ENCODE measurements at places on chromosomes 6 and 20.

DNA sequence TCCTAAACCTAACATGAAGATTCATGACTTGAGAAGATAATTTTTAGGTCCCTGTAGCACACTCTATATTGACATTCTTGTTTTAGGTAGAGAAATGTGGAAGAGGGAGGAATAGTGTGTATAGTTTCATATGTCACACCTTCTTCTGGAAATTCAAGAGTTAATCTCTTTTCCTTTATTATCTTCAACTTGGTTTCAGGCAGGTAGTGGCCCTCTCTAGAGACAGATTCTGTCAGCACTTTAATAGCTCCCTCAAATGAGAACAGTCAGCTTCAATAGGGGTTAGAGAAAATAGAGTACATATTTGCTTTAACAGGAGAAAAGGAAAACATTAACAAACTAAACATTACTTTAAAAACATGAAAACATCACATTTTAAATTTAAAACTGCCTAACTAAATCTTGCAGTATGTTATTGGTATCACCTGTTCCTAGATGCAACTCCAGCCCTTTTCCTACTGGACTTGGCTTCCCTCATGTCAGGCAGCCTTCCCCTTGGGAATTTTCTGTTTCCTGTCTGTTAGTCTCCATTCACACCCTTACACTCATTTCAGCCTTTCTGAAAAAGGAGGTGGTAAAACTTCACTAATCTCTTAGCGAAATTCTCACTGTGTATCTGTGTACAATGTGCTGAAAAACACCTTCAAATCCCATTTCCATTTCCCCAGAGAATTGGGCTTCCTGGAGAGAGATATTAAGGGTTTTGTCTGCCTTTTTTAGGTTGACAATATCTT is 192.3 kb upstream of the RNF217 start:
- DNase-seq, result no peak

DNA sequence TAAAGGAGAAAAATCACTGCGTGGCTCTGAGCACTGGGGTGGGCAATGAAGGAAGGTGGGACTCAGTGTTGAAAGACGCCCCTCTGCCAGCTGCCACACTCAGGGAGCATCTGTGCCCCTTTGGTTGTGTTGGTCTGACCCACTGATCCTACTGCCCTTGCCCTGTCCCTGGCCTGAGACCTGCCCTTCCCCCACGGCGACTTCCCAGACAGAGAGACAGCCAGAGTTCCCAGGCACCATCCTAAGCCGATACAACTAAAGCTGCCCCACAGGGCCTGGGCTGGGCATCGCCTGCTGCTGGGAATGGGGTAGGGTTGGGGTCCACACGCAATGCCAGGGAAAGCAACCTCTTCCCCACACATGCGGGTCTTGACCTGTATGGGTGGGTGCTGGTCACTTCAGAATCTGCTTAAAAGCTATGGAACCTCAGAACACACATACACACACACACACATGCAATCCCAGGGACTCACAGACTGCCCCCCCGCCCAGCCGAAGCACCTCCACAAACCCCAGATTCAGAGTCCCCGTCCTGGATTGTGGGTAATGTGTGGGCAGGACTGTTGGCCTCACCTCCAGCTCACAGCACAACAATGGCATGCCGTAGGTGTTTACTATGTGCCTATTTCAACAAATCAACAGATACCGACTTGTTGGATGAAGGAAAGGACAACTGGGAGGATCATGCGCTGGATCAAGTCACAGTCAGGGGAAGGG is 10.9 kb upstream of the SPDEF start:
- no peak for DNase-seq

DNA sequence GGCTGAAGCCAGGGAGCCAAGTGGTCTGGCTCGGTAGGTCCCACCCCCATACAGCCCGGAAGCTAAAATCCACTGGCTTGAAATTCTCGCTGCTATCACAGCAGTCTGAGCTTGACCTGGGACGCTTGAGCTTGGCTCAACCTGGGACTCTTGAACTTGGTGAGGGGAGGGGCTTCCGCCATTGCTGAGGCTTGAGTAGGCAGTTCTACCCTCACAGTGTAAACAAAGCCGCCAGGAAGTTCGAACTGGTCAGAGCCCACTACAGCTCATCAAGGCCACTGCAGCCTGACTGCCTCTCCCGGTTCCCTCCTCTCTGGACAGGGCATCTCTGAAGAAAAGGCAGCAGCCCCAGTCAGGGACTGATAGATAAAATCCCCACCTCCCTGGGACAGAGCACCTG is 1337.7 kb downstream of the HACE1 start:
- DNase-seq, result no peak

DNA sequence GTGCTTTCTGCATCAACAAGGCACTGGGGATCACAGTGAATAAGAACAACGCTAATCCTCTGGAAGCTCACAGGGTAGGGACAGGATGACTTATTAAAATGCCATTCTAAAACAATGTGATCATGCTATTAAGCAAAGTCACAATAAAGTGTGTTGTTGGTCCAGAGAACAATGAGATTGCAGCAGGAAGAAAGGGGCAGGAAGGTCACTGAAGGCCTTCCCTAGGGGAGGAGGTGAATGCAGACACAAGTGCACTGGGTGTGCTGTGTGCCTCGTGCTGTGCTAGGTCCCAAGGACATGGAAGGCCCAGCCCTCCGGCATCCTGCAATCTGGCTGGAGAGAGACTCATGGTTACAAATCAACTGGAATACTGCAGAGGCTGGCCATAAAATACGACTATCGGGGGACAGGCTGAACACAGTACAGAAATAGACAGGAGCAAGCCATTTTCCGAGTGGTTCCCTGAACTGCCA is 55.7 kb downstream of the LYRM4 start:
- DNase-seq, result no peak

DNA sequence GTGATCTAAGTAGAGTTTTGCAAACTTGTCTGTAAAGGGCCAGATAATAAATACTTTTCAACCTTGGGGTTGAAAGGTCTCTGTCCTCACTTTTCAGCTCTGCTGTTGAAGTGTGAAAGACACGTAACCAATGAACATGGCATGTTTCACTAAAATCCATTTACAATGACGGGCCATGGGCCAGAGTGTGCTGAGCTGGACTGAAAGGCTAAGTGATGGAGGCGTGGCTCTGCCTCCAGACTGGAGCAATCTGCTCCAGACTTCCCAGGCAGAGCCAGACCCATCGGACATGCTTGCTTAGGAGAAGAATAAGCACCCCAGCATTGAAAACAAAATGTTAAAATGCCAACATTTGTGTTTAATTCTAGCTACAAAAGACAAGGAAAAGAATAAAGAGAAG is 41.4 kb downstream of the SCAND1 start:
- DNase-seq, result no peak

GRCh38 chr6:96420294-96420693 is 101.3 kb upstream of the UFL1 start:
- DNase-seq, result no peak

GRCh38 chr20:36717021-36717420 is 28.9 kb downstream of the NDRG3 start:
- no peak for DNase-seq

- no peak for DNase-seq
Observed at GRCh38 chr6:125208625-125209249, 55.2 kb downstream of the TPD52L1 start.

- no peak for DNase-seq
Observed at GRCh38 chr6:142942238-142942637, 2.7 kb downstream of the HIVEP2 start.

- DNase-seq, result no peak
Observed at GRCh38 chr6:140438346-140438735, 1063.9 kb upstream of the CITED2 start.

- DNase-seq, result no peak
Observed at GRCh38 chr6:139373928-139374356, 506 bp downstream of the CITED2 start.

DNA sequence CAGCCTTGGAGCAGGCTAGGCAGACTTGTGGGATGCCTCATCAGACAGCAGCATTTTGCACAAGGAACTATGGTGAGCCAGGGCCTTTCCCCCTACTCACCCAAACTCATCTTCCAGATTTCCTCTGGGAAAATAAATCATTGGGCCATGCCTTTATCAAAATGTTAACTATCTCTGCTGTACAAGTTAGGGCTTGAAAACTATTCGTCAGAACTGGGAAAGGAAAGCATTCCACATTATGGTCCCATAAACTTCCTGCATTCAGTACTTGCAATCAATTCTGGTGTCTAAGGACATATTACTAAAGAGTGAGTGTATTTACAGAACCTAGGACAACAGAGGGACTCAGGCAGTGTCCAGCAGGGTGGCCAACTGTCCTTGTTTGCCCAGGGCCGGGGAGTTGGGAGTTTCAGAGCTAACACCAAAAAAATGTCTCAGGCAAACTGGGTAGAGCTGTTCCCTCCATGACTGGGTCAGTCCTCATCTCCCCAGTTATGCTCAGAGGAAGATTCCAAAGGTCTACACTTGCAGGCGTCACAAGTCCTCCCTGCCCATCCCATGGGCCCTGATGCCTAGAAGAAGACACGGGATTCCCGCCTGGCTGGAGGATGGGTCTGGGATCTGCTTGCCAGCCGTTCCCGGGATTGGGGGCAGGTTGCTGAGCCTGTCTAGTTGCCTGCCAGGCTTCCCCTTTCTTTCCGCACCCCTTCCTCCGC is 72.2 kb downstream of the SLC22A3 start:
- DNase-seq, result no peak

DNA sequence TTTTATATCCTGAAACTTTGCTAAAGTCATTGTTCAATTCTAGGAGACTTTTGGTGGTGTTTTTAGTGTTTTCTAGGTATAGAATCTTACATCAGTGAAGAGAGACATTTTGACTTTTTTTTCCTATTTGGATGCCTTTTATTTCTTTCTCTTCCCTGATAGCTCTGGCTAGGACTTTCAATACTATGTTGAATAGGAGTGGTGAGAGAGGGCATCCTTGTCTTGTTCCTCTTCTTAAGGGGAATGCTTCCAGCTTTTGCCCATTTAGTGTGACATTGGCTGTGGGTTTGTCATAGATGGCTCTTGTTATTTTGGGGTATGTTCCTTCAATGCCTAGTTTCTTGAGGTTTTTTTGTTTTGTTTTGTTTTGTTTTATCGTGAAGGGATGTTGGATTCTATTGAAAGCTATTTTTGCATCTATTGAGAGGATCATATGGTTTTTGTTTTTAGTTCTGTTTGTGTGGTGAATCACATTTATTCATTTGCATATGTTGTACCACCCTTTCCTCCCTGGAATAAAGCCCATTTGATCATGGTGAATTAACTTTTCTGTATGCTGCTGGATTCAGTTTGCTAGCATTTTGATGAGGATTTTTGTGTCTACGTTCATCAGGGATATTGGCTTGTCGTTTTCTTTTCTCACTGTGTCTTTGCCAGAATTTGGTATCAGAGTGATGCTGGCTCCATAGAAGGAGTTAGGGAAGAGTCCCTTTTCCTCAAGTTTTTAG is 540.1 kb upstream of the FLRT3 start:
- no peak for DNase-seq

DNA sequence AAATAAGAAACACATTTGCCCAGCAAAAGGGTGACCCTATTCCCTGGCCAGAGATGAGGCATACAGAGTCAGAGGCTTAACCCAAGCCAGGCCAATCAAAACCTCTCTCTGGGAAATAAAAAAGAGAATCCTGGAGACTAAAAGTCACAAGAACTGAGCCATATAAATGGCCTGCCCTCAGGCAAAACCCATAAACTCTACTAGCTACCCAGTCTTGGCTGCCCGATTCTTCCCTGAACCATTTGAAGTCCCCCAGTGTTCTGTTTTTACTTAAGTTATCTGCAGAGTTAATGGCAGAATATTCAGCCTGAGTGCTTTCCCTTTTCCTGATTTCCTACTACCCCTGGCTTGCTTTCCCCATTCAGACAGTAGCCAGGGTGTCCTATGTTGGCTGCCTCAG is 13.9 kb downstream of the KCNK15 start:
- no peak for DNase-seq

- no peak for DNase-seq
Observed at GRCh38 chr6:48429021-48429420, 318.0 kb upstream of the PTCHD4 start.

DNA sequence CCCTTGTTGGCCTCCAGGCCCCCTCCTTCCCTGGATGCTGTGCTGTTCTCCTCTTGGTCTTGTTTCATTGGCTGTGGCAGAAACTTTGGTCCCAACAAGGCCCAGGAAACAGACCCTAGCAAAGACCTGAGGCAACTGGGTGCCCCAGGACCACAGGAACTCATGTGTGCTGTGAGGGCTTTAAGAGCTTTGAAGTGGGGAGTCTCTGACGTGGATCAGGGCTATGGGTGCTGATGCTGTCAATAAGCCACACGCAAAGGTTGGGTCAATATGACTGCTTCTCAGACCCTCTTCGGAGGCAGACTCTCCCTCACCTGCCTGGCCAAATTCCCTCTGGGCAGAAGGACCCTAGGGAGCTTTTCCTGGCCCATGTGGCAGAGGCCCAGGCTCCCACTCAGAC is 91.5 kb upstream of the MLN start:
- no peak for DNase-seq

DNA sequence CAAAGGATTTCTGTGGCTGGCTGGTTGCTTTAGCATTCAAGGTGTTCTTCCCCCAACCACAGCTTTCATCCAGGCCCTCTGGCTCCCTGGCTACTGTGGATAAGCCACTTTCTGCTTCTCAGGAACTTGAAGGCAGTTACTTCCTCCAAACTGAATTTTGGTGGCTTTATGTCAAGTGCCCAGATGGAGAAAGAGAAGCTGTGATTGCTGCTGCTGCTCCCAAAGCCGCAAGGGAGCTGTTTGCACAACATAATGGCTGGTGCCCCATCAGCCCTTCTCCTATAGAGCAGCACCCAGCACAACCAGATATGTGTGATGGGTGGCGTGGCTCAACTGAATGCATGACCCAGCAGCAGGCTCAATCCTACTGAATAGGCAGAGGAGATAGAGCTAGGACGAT is 465.2 kb downstream of the MAFB start:
- no peak for DNase-seq

DNA sequence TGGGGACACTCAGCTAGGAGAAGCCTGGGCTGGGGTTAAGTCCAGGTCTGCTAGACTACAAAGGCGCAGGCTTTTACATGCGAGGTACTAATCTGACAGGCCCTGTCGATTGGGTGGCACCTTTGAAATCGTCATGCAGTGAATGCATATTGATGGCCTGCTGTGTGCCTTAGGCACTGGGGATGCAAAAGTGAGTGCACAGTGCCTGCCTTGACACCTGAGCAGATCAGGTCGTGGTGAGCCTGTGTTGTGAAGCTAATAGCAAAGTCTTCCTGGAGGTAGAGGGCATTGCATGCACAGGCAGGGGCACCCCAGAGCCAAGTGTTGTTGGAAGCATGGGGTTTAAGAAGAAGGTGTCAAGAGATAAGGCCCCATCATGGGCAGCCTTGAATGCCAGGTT is 16.9 kb downstream of the LRRC1 start:
- DNase-seq, result no peak

All from stimulated activated CD4-positive, alpha-beta T cell treated with anti-CD3 and anti-CD28 coated beads, Interleukin-4, amount 100 ng/mL, for 4 hours (primary cell).